ENCODE measurements at places on chromosomes 4 and X.

- no peak for DNase-seq
Observed at GRCh38 chr4:56655627-56656345, 25.3 kb downstream of the HOPX start.

DNA sequence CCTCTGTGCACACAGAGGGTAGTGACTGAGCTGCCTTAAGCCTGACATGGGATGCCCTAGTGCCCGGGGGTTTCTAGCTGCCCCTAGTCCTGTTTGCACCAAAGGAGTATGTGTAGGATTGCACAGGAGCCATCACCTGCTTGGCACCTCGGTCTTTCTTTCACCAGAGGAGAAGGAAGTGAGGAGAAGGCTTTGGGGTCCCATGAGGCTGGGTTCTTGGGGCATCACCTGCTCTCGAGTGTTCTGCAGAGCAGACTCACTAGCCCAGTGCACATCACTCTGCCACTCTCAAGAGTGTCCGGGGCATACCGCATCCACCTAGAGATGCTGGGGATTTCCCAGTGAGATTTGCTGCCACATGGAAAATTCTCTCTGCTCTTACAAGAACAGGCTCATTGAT is 40.5 kb upstream of the GPR78 start:
- no peak for DNase-seq

- DNase-seq, result no peak
Observed at GRCh38 chr4:184815046-184815877, 10.5 kb downstream of the ACSL1 start.

DNA sequence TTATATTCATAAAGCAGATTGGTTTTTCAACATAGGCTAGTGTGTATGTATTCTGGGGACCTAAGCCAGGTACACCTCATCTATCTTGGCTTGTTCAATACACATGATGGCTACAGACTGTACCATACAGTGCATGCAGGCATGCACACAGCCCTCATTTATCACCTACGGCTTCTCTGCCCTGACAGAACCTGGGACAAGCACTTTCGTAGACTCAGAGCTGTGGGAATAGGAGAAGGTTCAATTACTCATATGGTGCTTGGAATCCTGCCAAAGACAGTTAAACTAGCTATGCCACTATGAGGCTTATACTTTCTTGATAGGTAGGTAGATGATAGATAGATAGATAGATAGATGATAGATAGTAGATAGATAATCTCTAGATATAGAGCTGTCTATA is 457.2 kb downstream of the GALNTL6 start:
- no peak for DNase-seq

DNA sequence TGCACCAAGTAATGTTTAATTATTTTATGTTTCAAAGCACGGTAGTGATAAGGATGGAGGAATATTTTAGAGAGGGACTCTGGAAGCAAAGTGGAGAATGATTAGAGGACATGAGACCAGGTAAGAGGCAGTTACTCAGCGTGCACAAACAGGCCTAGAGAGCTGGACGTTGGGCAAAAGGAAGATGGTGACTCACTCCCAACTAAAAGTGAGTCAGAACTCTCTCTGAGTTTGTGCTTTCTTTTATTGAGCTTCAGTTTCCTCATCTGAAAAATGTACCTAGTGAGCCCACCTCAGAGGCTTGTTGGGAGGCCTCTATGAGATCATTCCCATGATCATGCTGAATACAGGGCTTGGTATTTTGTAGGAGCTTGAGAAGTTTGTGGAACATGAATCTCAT is 1.6 kb upstream of the ZC4H2 start:
- DNase-seq, result no peak

GRCh38 chrX:74535408-74536151 is 78.8 kb downstream of the RLIM start:
- peak; percentile 33 for DNase-seq

DNA sequence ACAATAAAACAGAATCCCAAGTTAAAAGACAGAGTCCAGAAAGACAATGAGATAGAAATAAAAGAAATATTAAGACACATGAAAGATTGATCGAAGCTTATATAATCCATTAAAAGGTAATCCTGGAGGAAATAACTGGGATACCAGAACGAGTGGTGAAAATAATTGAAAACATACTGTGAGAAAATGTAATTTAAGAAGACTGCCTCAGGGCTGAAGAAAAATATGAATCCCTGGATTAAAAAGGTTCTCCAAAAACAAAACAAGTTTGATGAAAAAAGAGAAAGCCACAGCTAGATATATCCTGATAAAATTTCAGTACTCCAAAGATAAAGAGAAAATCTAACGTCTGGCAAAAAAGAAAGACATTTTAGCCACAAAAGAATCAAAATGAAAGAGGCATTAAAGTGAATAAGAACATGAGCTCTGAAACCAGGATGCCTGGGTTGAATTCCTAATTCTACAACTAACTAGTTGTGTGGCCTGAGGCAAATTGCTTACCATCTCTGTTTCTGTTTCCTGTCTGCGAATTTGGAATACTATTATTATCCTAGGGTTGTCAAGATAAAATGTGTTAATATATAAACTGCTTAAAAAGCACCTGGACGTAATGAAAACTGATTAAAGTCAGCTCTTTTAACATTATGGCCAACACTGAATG is 5.5 kb downstream of the DDX60L start:
- no peak for DNase-seq

DNA sequence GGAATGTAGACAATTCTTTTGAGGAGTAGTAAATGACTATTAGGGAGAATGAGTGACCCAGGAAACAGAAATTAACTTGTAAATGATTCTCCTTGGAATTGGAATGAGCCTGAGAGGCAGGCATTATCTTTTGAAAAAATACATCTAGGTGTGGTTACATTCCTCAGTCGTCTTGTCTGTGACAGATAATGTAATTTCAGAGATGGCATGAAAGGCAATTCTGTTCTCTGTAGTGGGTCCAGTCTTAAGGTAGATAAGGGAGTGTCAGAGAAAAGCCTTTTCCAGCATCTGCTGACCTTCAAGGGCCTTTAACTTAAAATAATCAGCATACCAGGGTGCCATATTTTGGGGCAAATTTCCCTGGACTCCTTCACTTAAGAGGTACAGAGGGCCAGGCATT is 35.1 kb downstream of the HERC6 start:
- no peak for DNase-seq

- DNase-seq, result no peak
Observed at GRCh38 chrX:56503941-56504673, 59.3 kb upstream of the UBQLN2 start.

DNA sequence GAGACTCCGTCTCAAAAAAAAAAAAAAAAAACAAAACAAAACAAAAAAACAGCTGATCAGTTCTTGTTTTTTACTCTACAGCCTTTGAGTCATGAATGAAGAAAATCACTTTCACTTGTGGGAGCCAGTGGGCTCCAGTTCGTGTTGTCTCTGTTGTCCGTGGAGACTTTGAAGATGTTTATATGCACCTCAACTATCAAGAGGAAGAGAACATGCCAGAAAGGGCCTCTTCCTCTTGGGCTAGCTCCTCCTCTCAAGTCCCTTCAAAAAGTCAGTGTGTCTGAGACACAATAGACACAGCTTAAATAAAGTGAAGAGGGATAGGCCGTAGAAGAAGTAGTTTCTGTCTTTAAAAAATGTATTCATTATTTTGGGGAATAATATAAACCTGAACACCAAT is 182.7 kb downstream of the KDR start:
- DNase-seq, result peak; percentile 67

GRCh38 chr4:89254847-89255246 is 52.8 kb downstream of the GPRIN3 start:
- DNase-seq, result peak; percentile 68

- DNase-seq, result no peak
Observed at GRCh38 chrX:108055546-108055945, 10.7 kb downstream of the VSIG1 start.

DNA sequence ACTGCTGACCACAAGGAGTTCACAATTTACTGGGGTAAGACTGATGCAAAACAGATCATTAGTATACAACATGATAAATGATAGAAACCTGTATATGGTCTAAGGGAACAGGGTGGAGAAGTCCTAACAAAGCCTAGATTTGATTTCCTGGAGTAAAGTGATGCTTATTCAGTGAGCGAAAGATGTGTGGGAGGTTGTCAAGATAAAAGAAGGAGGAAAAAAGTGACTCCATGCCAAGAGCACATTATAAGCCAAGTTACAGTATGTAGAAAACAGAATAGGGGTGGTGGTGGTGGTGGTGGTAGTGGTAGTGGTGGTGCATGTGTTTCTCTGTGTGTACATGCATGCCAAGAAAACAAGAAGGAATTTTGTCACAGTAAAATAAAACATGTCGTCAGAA is 325.2 kb downstream of the MAPK10 start:
- DNase-seq, result no peak

DNA sequence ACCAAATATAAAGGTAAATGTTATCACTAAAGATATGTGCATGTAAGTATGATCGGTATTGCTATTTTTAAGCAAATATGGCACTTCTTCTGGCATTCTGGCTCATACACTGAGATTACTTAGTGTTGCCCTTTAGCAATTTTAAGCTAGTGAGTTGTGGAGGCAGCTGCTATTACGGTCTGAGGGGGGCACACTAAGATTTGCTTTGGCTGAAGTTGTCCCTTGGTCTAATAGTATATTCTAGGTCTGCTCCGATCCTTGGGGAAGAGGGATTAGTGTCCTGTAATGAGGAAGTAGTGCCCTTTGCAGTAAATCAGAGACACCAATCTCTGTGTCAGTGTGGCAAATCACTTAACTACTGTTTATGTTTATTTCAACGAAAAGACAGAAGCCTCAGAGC is 196.5 kb upstream of the FTHL17 start:
- DNase-seq, result no peak

DNA sequence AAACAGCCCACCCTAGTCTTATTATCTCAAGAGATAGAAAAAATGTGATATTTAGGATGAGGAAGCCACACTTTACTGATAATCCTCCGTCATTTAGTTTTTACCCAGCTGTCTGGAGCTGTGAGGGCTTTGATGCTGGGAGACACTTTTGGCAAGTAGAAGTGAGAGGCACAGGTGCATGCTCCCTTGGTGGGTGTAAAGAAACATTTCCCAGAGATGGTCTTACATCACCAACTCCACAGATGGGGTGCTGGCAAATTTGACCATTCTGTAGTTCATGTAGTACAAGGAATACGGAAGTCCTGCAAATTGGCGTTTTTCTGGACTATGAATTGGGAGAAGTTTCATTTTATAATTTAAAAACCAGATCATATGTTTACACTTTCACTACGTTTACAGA is 28.5 kb downstream of the TRIM61 start:
- DNase-seq, result no peak

DNA sequence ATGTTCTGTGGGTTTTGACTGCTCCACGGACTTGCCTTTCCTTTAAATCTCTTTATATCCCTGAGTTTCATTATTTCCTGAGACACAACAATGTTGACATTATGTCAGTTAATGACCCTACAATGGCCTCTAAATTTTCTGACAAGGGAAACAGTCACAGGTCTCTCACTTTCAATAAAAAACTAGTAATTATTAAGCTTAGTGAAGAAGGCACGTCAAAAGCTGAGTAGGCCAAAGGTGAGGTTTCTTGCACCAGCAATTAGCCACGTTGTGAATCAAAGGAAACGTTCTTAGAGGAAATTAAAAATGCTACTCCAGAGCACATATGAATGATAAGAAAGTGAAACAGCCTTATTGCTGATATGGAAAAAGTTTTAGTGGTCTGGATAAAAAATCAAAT is 930.2 kb upstream of the GRID2 start:
- no peak for DNase-seq

GRCh38 chrX:105695451-105695850 is 126.9 kb upstream of the NRK start:
- DNase-seq, result no peak

DNA sequence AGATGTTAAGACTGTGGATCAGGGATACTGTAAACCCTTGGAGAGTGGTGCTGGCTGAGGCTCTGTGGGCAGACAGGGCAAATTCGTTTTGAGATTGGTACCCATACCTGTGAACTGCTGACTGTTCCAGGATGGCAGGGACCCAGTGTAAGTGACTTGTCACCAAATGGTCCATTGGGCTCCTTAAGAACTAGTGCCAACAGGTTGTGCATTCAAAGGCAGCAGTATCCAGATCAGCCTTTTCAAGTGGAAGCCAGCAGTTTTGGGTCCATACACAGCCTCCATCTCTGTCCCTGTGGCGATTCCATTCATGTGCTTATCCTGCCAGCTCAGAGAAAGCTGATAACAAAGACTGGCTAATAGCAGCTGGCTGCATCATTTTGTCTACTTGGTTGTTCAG is 84.0 kb upstream of the SCOC start:
- no peak for DNase-seq

- DNase-seq, result no peak
Observed at GRCh38 chrX:151537572-151537971, 25.9 kb upstream of the PASD1 start.

All from CD4-positive, alpha-beta T cell treated with Interleukin-21 for 1 hour (primary cell).